HFF-Myc (cell line): ENCODE measurements at places on chromosomes 3 and 15.

DNA sequence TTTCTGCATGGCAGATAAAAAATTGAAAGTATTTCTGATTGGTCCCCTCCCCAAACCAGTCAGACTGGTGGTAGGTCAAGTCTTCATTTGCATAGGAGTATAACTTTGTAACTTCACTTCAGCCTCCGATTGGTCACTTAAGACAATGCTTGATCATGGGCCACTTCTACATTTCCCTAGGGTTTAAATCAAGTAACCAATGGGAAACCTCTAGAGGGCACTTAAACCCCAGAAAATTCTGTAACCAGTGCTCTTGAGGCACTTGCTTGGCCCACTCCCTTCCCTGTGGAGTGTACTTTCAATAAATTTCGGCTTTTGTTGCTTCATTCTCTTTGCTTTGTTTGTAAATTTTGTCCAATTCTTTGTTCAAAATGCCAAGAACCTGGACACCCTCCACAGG lies 225.5 kb downstream of the ARPP21 start:
- no peak for DNase-seq

DNA sequence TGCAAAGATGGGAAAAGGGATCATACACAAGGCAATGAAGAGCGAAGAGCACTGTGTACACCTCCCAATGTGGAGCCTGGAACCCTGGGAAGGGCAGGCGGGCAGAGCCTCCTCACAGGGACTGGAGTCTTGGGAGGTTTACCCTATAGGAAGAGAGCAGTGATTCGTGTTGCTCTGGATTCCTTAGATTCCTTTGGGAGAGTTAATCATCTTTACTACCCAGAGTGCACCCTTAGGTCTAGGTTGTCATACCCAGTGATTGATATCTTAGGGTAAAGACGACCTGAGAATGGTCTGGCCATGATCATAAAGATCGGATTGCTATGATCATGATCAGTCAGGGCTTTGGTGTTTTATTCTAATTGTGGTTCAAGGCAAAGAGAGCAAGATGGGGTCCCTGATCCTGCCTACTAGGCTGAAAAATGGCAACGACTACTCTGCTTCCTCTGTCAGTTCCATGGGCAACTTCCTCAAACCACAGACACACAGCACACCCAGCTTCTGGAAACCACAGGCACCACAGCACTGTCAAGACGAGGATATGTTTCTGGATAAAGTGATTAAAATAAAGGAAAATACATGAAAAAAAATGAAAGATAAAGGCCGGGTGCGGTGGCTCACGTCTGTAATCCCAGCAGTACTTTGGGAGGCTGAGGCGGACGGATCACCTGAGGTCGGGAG lies 20.4 kb upstream of the MAP6D1 start:
- no peak for DNase-seq

GRCh38 chr15:85414495-85414894 lies 34.1 kb downstream of the AKAP13 start:
- DNase-seq, result no peak

DNA sequence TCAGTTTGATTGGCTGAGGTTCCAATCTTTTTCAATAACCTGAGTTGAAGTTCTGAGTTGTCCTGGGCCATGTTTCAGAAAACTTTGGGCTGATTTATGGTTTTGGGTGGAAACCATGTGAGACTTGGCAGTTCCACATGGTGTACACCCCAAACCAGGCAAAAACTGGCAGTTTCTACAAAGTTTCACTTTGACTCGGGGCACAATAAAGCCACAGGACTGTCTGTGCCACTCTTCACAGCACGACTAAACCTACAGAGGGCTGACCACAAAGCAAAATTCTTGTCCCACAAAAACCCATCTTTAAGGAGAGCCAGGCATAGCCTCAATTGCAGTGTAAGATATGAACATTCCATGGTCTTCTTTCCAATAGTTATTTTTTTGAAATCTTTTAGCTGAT lies 155.0 kb downstream of the DUT start:
- DNase-seq, result no peak

DNA sequence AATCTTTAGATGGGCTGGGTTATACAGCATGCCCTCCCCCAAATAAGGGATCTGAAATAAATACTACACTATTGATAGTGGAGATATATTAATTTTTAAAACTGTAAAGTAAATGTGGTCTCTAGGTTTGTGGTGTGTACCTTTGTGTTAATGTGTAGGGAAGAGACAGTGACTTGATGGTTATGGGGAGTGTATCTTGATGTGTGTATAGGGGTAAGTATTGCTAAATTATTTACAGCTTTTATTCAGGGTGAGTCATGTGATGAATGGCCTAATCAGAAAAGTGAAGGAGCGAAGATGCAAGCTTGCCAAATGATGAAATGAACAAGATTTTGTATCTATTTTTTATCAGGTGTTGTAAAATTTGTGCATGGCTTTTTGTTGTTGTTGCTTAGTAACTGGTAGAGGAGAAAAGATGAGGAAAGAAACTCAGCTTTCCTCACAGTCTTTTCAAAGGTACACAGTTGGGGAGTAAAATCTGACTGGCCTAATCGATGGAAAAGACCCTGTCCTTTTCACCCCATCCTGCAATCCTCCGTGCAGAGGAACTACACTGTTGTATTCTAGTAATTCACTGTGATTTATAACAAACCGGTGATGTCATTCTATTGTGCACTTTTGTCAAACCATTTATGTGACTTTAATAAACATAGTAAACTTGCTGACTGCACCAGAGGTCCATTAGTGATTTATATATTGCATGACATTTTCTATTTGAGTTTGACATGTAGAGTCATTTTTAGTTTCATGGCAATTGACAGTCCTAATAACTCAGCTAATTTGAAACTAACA lies 17.7 kb downstream of the FEM1B start:
- no peak for DNase-seq

DNA sequence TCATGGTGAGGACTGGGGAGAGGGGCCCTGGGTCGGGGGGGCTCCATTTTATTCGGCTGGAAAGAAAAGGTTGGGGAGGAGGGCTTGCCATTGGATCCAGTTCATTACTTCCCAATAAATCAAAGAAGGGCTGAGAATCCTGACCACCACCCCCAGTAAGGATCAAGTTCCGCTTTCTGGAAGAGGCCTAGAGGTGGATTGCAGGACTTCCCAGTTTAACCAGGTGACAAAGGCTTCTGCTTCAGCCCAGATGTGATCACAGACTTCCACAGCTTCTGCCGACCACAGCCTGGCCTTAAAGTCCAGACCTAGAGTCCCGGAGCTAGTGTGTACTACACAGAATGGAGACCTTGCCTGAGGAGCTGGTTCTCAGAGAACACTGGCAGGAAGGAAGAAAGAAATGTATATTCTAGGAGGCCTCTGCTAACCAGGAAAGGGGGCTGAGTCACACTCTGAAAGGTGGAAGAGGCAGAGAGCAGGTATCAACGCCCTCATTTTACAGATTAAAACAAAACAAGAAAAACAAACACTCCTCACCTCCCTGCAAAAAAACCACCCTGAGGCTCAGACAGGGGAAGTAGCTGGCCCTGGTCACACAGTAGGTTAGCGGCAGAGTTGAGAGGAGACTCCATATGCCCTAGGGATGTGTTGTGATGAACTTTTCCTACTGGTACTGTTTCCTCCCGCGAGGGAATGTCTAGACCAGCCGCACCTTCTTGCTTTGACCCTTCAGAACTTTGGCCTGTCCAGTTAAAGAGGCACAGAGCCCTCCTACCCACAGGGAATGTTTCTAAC lies 1.1 kb upstream of the CEMIP start:
- DNase-seq, result no peak

- DNase-seq, result no peak
Measured at GRCh38 chr3:25690768-25691533, 26.2 kb upstream of the TOP2B start.

DNA sequence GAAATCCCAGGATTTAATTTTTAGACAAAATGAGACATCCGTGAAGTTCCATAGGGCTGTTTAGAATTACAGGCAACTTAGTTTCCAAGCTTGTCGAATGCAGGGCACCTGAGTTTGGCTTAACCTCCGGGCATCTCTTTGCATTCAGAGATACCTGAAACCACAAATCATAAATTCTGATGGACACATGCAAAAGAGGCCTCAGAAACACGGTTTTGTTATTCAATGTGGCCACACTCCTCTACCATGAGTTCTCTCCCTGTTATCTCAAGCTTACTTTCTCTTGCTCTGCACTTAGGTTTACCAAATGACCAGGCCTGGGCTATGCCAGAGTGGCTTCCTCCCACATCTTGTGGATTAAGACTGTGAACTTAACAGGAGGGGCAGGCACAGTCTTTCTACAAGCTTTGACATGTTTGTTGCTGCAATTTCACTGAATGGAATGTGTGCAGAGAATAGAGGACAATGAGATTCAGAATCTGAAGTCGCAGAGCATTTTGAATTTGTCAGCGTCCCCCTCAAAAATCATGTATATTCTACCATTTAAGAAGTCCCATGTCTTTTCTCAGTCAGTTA lies 137.7 kb downstream of the TPRG1 start:
- DNase-seq, result no peak

DNA sequence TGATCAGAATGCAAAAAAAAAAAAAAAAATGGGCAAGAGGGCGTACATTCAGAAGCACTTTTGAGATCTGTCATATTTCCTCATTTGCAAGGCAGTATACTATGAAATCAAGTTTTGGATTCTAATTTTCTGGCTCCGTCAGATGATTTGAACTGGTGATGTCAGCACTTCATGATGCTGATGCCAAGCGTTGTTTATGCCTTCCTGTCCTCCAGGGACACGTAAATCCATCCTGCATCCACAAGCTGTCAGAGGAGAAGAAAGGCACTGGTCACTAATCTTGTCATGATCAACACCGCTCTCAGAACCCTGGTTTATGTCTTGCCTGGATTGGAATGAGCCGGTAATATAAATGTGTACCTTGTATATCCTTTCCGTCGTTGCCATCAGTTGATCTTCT lies 152.1 kb upstream of the EPHA3 start:
- DNase-seq, result no peak

- DNase-seq, result peak; percentile 9
Measured at GRCh38 chr15:77659350-77660321, 26.9 kb upstream of the LINGO1 start.

DNA sequence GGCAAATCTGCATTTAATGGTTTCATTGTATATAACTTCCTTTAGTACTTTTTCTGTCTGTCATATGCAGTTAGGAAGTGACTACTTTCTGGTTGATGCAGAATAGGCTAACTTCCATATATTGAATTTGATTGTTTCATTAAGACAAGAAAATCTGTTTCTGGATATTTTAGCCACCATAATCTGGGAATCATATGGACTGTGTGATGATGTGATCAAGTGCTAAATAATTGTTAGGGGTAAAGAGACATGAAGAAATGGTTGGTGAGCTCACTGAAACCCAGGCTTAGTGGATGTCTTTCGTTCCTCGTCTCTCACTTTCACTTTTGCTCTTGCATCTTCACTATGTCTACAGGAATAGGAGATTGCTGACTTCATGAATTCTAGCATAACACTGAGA lies 3.5 kb upstream of the MNS1 start:
- no peak for DNase-seq

GRCh38 chr3:64691051-64691450 lies 3.3 kb upstream of the ADAMTS9 start:
- no peak for DNase-seq

- DNase-seq, result no peak
Measured at GRCh38 chr15:68729789-68730411, 90.8 kb downstream of the ANP32A start.

DNA sequence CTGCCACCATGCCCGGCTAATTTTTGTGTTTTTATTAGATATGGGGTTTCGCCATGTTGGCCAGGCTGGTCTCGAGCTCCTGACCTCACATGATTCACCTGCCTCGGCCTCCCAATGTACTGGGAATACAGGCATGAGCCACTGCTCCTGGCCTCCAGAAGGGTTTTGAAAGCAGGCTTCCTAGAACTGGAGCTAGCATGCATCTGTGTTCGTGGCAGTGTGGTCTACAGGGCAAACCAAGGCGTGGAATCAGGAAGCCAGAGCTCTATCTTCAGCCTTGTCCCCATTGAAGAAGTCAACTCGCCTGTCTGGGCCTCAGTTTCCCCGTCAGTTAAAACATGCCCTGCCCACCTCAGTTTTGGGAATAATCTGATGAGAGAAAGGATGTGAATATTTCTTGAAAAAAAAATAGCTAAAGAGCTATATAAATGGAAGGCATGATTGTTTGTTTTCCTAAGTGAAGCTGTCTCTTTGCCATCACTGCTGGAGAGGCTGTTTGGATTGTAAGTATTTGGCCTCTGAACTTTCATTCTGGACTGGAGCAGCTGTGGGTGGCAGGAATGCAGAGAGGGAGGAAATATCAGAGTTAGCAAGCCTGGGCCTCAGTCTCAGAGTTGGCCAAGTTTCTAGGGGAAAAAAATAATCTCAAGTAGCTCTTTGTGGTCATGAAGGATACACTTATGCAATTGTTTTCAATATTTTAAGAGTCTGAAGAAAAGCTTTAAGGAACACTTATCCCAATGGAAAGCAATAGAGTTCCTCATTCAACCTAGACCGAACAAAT lies 36.5 kb upstream of the UACA start:
- no peak for DNase-seq
